ENCODE measurements at places on chromosomes 6 and 20. TPM values are rescaled to one million over a fixed set of nuclear protein-coding genes. Genes with fewer than 3 reads are reported as not detected.

DNA sequence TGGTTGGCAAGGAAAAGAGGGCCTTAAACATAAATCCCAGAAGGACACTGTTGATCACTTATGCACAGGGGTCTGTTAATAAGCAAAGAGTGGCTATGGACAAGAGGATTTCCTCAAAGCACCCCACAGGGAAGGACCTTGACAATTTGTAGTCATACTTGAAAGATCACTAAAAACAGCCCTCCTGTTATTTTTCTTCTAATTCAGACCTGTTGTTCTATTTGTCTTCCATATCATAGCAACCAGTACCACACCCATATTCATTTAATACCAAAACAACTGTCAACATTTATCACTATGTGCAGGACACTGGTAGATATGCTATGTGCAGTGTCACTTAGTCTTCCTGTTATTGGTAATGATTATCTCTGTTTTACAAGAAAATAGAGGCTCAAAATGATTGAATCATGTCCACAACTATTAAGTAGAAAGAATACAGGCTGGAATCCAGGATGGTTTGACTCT lies 3.2 kb upstream of the DYNLRB1 start:
- no peak for DNase-seq

Gene SCRT2
- total RNA-seq, result not detected

DNA sequence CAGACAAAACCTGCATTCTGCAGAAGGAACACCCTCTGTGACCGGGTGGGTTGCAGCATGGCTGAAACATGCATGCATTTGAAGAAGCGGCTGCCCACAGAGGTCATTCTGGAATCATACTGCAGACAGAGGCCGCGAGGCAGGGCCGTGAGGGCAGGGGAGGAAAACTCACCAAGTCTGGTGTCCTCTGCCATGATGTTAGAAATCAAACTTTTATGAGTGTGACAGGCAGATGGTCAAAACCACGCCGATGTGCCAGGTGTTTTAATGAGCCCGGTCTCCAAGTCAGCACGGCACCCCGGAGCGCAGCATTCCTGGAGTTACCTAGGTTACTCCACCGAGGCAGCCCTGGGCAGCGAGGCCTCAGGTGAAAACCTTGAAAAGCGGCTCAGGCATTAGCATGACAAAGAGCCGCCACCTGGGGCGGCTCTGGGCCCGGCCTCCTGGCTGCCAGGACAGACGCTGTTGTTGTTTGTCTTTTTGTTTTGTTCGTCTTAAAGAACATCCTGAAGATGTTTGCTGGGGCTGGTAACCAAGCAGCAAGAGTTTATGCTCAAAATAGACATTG lies 255.6 kb downstream of the ERMARD start:
- DNase-seq, result no peak

- no peak for DNase-seq
These were observed 1.4 kb upstream of the SNPH start for GRCh38 chr20:1264727-1265126.

Gene GSTA2
- not detected for total RNA-seq

All from epithelial cell of proximal tubule (primary cell).